Cortex of kidney (tissue), 1 donor: ENCODE measurements at places on chromosomes 6 and 20.

DNA sequence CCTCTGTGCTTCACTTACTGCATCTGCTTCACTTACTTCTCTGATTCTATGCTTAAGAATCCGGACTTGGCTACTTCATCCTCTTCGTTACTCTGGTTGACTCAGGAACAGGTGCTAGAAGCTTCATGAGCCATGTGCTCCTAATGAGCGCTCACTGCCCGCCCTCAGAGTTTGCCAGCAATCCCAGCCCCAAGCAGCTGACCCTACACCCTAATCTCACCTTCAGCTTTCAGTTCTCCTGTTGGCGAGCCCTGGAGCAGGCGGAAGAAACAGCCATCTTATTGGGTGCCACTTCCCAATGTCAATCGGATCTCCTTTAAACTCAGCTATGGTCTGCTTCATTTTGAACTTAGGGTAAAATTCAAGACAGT is 61.3 kb downstream of the FOXA2 start:
- no peak for DNase-seq

DNA sequence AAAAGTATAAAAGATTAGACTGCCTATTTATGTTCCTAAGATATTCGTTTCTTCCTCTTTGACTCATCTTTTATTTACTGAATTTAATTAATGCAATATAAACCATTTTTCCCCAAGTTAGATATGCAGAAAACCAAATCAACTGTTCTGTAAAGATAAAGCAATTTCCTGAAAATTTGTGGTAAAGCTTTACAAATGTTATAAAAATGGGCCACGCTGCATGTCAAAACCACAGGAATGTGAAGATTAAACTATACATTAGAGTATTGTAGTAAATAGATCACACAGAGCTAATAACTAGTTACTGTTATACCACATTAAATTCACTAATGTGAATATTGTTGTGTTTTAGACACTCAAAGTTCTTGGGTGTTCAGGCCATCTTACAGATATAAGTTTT is 83.4 kb downstream of the OPN5 start:
- no peak for DNase-seq

DNA sequence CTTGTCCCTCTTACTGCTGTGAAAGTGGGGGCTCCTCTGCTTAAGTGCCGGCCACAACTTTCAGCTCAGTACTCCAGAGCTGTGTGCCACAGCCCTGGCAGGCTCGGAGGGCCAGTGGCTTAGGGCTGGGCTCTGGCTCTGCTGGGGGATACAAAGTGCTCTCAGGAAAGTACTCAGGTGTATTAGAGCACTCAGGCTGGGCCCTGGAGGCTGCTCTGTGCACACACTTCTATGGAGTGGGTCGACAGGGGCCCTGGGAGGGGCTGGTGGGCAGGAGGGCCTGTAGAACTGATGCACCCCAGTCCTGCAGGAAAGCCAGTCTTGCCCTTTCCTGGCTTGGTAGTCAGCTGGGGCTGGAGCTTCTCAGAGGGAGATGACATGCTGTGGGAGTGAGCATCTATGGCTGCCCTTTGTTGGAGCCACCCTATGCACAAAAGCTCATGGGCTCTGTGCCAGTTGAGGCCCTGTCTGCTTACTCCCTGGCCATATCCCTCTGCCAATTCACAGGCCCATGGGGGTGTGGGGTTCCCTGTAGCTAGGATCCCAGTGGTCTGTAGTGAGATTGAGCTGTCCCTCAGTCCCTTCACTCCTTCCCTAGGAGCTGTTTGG is 22.0 kb downstream of the CENPW start:
- no peak for DNase-seq

GRCh38 chr6:44470746-44471145 is 83.2 kb downstream of the CDC5L start:
- DNase-seq = no peak

DNA sequence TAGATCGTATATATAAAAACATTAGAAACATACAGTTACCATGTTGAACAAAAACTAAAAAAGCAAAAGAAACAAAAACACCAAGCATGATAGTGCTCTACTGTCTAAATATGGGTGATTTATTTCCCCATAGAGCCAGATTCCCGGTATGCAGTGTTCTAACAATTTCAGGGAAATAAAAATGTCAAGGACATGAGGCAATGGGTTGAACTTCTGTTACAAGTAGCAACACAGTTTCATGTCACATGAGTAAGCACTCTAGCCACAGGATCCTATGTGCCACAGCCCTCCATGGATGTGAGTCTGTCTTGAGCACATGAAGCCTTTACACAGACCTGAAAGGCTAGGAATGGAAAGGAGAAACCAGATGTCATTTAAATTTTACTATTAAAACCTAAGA is 96.0 kb downstream of the MAP3K5 start:
- no peak for DNase-seq

GRCh38 chr6:157481189-157481864 is 100.3 kb downstream of the ZDHHC14 start:
- DNase-seq = no peak

DNA sequence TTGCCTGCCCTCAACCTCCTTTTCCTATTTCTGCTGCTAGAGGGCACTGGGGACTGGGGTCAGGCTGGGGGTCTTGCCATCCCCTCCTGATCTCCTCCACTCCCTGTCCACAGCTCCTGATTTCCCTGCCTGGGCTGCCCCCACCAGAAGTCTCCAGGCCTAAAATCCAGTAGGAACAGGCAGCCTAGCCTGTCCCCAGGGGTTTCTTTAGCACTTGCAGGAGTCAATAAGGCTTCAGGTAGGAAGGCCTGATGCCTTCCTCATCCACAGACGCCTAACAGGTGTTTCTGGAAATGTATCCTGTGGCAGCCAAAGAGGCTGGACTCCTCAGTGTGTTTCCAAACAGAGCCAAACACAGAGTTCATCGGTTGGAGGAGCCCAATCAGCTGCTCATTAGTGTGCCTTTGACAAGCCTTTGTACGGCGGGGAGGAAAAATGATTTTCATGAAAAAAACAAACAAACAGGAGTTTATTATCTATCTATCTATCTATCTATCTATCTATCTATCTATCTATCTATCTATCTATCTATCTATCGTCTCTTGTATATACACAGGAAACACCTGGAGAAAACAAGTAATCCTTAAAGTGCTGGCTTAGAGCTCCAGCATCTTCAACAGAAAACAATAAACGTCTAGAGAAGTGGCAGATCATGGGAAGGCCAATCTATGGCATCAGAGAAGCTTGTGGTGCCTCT is 3.7 kb upstream of the RAET1E start:
- DNase-seq = no peak

DNA sequence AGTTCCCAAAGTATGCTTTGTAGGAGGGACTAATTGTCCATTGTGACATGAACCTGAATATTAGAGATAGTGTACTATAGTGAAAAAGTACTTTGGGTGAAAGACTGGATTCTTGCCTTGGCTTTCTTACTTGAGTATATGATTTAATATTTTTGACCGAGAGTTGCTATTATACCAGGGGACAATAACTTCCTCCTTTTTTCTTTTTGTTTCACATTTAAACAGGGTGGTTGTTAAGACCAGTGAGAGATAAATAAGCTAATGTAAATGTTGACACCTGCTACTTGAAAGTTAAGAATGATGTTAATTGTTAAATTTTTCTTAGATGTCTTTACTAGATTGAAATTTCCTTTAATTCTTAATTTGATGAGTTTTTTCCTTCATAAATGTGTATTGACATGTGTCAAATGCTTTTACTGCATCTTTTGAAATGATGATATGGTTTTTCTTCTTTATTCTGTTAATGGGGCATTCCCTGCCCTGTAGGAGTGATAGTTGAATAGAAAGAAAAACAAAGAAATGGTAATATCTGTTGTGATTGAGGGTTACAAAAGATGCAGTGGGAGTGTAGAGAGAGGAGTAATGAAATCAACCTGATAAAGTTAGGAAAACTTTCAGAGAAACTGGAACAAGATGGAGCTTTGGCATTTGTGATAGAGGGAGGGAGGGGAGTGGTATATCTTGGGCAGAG is 48.4 kb downstream of the ZFAND3 start:
- no peak for DNase-seq

DNA sequence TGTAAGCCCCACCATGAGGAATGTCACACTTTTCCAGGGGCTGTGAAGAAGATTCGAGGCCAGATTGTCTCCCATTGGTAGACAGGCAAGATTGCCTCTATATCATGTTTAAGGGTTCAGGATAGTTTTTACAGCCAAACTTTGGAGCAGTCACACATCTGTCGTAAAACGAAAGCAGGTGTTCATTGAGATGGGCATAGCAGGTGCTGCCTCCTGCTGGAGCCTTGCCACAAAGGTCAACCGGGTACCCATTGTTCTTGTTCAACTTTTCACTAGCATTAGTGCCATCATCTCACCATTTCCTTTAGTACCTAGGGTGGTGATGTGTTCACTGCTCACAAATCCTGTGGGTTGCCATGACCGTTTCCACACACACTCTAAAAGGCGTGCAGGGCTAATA is 198.3 kb downstream of the HTR1B start:
- DNase-seq = no peak

DNA sequence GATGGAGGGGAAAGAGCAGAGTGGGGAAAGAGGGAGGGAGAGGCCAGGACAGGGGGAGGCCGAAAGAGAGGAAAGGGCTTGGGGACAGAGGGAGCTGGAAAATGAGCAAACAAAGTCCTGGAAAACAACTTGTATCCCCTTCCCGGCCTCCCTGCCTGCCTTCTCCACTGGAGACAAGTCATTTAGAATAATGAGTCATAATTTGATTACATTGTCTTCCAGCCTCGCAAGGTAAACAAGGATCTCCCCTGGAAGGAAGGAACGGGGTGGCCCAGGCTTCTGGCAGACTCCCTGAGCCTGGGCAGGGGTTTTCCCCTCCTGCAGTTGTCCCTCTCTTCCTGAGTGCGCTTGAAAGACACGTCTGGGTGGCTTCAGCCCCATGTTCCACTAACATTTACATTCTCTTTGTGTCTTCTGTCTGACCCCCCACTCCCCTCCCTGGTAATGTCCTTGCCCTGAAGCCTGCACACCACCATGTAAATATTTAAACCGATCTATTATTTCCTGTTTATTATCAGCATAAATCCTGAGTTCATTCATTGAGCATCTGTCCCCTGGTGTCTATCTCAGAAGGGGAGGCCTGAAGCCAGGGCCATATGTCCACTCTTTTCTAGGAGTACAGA is 12.1 kb upstream of the MRPS18A start:
- DNase-seq = no peak

DNA sequence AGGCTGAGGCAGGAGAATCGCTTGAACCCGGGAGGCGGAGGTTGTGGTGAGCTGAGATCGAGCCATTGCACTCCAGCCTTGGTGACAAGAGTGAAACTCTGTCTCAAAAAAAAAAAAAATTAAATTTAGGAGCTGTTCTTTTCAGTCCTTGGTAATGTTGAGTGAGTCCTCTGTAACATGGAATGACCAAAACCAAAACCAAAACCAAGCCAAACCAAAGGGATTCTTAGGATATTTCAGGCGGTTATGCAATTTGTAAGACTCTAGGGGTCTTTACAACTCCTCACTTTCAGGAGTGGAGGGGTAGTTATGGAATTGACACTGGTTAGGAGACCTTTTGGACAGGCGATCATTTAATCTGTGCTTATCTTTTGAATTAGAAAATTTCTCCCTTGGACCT is 15.8 kb downstream of the TIAM2 start:
- DNase-seq = no peak

DNA sequence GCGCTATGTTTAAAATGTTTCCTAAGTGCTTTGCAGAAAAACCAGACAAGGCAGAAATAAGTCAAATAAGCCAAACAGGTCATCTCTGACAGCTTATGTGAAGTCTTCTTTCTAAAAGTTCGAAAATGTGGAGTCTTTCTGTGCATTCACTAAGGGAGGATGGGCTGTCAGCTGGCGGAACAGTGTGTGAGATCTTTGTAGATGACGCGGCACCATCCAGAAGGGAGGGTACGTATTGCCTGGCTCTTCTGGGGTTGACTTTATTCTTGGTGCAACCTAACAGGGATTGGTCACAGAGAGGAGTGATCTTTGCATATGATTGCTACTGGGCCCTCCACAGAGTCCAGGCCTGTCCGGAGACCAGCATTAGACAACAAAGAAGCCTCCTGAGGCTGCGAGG is 114.5 kb upstream of the EDN1 start:
- no peak for DNase-seq

DNA sequence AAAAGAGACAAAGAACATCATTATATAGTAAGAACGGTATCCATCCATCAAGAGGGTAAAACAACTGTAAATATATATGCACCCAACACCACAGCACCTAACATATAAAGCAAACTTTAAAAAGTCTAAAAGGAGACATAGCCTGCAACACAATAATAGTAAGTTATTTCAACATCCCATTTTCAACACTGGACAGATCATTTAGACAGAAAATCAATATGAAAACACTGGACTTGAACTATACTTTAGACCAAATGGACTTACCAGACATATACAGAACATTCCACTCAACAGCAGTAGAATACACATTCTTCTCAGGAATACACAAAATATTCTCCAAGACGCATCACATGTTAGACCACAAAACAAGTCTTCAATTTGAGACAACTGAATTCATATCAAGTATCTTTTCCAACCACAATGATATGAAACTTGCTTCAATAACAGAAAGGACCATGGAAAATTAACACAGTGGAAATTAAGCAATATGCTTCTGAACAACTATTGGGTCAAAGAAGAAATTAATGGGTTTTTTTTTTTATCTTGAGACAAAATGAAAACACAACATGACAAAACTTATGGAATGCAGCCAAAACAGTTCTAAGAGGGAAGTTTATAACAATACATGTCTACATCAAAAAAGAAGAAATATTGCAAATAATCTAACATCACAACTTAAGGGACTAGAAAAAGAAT is 23.9 kb upstream of the ASF1A start:
- DNase-seq = no peak

GRCh38 chr6:128078276-128078675 is 177.4 kb upstream of the THEMIS start:
- no peak for DNase-seq

DNA sequence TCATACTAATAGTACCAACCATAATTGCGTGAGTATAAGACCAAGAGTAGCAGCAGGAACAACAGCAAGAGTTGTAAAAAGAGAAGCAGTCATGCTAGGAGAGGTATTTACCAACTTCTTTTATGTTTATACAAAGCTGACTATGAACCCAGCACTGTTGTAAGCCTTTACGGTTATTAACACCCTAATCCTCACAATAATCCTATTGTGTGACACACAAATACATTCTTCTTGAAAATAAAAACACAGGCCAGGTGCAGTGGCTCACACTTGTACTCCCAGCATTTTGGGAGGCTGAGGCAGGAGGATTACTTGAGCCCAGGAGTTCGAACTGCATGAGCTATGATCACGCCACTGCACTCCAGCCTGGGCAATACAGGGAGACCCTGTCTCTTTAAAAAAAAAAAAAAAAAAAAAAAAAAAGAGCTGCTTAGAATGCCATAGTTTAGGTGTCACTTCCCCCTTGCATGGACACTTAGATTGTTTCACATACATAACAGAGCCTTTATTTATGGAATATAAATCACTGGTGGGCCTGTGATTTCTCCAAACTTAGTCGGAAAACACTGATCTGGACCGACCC is 20.2 kb downstream of the HCK start:
- no peak for DNase-seq

- no peak for DNase-seq
Measured at GRCh38 chr6:26426691-26427450, 13.4 kb upstream of the BTN3A3 start.

- DNase-seq = no peak
Measured at GRCh38 chr20:35339007-35339406, 46.8 kb upstream of the FAM83C start.

- DNase-seq = no peak
Measured at GRCh38 chr20:51171141-51171540, 148.2 kb upstream of the KCNG1 start.

GRCh38 chr20:42887281-42887680 is 302.4 kb downstream of the PTPRT start:
- no peak for DNase-seq
